ENCODE measurements at places on chromosomes 7 and 10.

DNA sequence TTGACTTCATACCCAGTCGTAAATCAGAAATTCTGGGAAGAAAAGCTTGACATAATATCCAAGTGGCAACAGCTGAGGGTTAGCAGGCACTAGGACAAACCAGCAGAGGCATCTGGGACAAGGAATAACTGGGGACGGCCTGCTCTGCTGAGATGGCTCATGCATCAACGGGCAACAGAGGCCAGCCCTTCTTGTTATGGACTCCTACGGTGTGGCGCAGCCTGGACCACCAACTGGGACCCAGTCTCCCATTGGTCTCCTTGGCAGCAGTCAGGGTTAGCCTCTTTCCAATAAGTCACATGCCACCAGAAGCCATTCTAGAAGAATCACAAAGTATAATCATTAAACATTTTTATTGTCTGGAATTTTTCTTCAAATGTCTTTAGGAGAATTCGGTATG is 15.0 kb downstream of the FGFR2 start:
- no peak for DNase-seq

DNA sequence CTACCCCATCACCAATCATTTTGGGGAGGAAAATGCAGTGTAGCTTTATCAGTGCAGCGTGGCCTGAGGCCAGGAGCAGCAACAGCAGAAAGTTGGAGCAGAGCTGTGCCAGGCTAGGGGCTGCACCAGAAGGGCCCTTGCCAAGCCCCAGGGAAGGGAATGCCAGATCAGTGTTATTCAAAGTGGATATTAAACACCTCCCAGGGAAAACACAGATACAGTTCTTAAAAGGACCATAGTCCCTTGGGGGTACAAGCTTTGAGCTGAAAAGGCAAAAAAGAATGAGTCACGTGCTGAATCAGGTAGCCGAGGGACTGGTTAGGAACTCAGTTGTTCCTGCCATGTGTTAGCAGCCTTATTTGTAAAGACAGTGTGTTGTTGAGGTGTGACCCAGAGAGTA is 54.0 kb downstream of the GSDME start:
- DNase-seq: no peak

- no peak for DNase-seq
Observed at GRCh38 chr10:28359334-28359733, 56.5 kb upstream of the MPP7 start.

DNA sequence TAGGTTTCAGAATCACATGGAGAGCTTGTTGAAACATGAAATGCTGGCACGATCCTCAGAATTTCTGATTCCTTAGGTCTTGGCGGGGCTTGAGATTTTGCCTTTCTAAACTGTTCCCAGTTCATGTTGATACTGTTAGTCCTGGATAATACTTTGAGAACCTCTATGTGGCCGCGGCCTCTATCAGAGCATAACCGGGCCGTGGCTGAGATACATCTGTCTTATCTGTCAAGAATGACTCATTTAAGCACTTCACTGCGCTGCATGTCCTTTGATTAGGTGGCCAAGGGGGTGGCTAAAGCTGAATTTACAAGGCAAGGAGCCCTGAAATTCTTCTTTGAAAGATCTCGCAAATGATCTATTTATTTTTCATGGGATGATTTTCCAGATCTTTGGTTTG is 66.9 kb downstream of the GALNT17 start:
- DNase-seq: no peak

- no peak for DNase-seq
Observed at GRCh38 chr7:32887395-32887794, 4.2 kb downstream of the KBTBD2 start.

DNA sequence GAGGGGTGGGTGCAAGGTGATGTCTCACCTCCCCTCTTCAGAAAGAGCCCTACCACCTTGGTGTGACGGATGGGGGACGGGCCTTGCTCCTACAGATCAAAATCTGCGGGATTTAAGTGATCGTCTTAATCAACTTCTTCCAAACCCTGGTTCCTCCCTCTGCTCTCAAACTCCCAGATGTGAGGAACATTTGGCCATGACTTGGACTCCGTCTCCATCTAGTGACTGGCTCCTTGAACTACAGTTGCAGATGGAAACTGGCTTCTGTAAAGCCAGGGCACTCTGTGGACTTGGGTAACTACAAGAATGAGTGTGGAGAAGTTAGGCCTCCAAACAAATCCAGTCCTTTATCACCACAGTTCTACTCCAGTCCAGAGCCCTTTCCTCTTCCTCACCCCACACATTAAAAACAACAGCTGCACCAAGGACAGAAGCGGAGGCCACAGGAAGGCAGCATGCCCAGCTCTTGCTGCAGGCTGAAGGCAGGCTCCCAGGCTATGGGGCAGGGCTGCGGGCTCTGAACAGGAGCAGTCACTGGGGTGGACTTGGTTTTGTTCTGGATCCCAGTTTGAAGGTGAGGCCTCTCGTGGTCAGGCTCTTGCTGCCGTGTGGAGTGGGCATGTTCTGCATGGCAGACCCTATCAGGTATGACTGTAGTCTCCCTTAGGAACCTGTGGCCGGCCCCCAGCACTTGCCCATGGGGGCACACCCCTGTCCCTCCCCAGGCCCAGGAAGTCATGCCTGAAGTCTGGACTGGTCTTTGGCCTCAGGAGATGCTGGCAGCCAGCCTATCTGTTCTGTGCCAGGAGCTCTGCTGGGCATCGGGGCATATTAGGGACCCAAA is 79.4 kb downstream of the VWC2 start:
- DNase-seq: no peak

GRCh38 chr7:28808796-28809533 is 149.2 kb downstream of the TRIL start:
- no peak for DNase-seq

- no peak for DNase-seq
Observed at GRCh38 chr7:80635533-80635932, 2.9 kb upstream of the CD36 start.

GRCh38 chr10:95373660-95374059 is 82.9 kb upstream of the PDLIM1 start:
- DNase-seq: no peak

- no peak for DNase-seq
Observed at GRCh38 chr10:6729071-6729774, 149.1 kb upstream of the PRKCQ start.

Measured in stimulated activated CD8-positive, alpha-beta memory T cell treated with anti-CD3 and anti-CD28 coated beads, Interleukin-7, amount 100 ng/mL, for 48 hours (primary cell).